ENCODE measurements at places on chromosomes 2 and 18. TPM values are rescaled to one million over a fixed set of nuclear protein-coding genes. Genes with fewer than 3 reads are reported as not detected.

Gene TFPI
- 23.4 TPM for total RNA-seq

DNA sequence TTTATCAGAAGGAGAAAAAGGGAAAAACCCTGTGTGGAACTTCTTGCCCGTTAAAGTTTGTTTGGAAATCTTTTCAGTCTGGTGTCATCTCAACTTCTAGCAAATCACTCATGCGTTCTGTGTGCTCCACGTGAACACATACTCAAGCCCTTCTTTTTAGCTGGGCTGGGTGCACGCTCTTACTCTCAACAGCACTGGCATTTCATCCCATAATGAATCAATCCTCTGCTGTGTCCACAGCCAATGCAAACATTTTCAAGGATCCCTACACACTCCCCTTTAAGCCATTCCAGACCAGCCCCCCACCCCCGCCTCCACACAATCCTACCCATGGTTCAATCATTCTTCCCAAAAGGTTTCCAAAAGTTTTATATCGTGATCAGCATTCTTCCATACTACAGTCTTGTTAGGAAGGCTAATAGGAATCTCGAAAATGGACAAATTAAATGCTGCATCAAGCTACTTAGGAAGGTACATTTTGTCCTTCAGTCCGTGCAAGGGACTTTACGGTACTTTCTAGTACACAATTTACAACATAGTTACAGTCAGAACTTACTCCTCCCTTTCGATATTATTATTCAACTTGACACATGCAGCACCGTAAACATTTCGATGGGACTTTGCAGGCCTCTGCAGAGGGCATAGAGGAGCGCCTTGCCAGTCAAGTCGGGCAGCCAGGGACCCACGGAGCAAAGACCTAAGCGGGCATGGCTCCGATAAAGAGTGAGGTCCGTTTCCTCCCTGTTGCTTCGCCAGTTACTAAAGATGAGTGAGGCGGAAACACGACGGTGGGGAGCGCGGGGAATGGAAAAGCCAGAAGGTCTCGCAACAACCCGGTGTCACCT lies 1.4 kb downstream of the PTGR3 start:
- no peak for DNase-seq

GRCh38 chr2:206160807-206161179 lies 1.1 kb downstream of the EEF1B2 start:
- DNase-seq = peak; percentile 21

GRCh38 chr18:55672574-55673361 lies 84.8 kb upstream of the TCF4 start:
- no peak for DNase-seq
